ENCODE measurements at places on chromosomes 7 and 10.

DNA sequence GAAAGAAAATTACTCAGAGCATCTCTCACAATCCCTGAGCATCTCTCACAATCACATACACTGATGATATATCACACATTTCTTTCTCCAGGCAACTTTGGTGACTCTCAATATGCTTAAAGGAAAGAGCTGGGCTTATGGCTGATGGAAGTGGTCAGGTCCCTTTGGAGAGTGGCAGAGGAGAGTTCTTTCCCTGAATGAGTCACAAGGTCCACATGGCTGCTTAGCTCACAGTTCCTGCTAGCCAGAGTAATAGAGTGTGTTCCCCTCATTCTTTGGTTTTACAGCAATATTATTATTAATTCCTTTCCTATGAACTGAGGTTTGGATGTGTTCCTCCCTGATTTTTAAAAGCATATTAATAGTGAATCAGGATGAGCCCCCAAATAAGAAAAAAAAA lies 287.4 kb downstream of the C7orf25 start:
- no peak for DNase-seq

- DNase-seq, result no peak
Observed at GRCh38 chr7:23105086-23105643, 420 bp upstream of the KLHL7 start.

- DNase-seq, result no peak
Observed at GRCh38 chr10:88953662-88954061, 1.1 kb upstream of the ACTA2 start.

DNA sequence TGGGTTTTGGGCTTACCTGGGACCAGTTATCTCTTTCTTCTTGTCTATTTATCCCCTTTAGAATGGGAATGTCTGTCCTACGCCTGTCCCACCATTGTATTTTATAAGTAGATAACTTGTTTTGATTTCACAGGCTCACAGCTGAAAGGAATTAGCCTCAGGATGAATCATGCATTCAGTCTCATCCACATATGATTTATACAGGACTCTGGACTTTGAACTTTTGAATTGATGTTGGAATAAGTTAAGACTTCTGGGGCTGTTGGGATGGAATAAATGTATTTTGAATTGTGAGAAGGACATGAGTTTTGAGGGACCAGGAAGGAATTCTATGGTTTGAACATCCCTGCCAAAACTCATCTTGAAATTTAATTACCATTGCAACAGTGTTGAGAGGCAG lies 112.6 kb downstream of the AMPH start:
- no peak for DNase-seq

DNA sequence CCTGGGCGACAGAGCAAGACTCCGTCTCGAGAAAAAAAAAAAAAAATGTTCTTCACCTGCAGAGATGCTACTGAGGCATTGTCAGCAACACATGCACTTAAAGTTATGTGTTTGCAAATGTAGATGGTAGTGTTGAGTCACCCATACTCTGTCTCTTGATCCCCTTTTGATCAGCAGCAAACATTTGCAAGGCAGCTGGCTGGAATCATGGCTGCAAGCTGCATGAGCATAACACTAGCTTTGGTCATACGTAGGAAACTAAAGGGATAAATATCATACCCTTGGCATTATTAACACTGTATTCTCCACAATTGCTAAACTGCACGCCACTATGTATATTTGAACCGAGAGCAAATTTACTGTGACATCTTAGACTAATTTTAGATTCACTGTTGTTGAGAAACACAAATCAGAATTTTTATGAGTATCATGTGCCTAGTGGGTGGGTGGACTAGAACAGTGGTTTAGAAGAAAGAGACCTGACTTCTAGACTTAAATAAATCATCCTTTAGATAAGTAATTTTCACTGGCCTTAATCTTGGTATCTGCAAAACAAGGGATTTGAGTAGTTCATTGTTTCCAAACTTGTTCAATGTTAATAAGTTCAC lies 229.3 kb upstream of the MEOX2 start:
- DNase-seq, result no peak

GRCh38 chr7:131606346-131607290 lies 50.2 kb upstream of the PODXL start:
- peak; percentile 26 for DNase-seq

- DNase-seq, result no peak
Observed at GRCh38 chr10:29804025-29804852, 169.5 kb upstream of the SVIL start.

DNA sequence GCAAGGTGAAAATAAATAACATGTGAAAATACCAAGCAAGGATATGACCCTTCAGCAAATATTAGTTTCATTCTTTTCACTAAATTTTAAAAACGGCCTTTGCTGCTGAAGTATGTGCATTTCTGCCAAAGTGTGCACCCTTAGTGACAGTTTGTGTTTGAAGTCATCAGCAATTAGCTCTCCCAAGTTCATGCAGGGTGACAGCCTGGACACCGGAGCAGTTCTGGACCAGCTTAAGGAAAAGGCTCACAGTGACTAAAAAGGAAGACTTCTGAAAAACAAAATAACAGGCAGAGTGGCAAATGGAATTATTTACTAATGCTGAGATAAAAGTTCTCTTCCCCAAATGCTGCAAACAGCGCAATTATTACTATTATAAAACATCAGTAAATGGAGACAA lies 69.3 kb upstream of the NEBL start:
- DNase-seq, result no peak
